Mammary epithelial cell (primary cell): ENCODE measurements at places on chromosomes 1 and 21. TPM values are rescaled to one million over a fixed set of nuclear protein-coding genes. Genes with fewer than 3 reads are reported as not detected.
A peak's percentile ranks its signal among the peaks of the same experiment; 100 is the strongest.

CNKSR1 gene
- 38.2 and 41.6 TPM in 2 replicates for total RNA-seq

BNIPL gene
- 0.17 TPM for total RNA-seq

VPS45 gene
- 30.0 and 31.2 TPM in 2 replicates for total RNA-seq

- peak; percentile 6 for DNase-seq
These were observed 357.4 kb downstream of the LMX1A start for GRCh38 chr1:164999146-164999545.

CYP4Z1 gene
- not detected for total RNA-seq

- DNase-seq = no peak
These were observed 25.7 kb upstream of the KCNK1 start for GRCh38 chr1:233587958-233588799.

GRCh38 chr1:18447509-18448220, 33.1 kb upstream of the KLHDC7A start:
- DNase-seq = no peak

SLAMF6 gene
- not detected for total RNA-seq

DNA sequence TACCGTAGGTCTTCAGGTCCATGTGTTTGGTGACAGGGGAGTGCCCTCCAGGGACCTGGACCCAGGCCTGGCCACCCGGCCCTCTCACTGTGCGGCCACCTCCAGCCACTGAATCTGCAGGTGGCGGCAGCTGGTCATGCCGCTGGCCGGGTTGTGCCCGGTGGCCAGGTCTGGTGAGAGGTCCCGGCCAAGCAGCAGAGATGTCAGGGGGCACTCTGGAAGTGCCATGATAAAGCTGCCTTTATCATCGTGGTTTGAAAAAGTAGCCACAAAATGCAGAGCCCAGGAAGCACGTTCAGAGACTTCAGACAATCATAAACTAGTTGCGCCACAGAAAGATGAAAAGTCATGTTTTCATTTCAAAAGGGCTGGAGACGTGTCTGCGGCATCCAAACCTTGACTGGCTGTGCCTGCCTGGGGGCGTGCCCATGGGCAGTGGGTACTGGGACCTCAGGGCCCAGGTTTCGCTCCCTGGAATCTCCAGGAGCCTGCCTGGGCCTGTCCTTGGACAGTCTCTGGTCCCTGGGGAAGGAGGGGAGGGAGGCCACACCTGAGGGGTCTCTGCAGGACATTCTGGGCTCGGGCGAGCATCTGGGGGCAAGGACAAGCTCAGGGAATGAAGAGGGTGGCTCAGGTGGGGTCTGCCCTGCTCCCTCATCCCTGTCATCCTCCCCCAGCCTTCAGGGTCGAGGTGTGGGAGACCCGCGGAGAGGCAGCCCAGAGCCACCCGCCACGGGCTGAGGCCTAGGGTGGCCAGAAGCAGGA, 44.9 kb downstream of the COL18A1 start:
- peak; percentile 31 for DNase-seq

- DNase-seq = peak; percentile 82
These were observed 4.5 kb downstream of the ZC3H12A start for GRCh38 chr1:37478890-37479254.

CD1D gene
- total RNA-seq = 2.4 and 3.7 TPM in 2 replicates

- DNase-seq = no peak
These were observed 189.0 kb upstream of the ZRANB2 start for GRCh38 chr1:71269818-71270217.

FMO2 gene
- total RNA-seq = 0.17 TPM

DNA sequence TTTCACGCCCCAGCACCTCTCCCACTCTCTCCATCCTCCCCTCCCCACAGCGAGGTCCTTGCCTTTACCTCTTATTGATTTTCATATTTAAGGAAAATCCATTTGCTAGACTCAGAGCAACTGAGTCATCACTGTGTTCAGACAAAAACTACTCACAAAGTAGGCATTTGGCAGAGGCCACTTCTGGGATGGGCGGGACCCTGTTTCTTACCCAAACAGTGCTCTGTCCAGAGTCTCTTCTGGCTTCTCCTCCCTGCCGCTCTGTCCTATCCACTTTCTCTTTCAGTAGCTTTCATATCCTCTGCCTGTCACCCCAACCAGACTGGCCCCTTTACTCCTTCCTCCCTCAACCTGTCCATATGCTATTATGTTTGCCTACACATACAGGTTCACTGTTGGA, 2.4 kb upstream of the NAV1 start:
- peak; percentile 78 for DNase-seq

SIM2 gene
- total RNA-seq = under 0.01 TPM

GRCh38 chr1:154425172-154425571, 20.0 kb downstream of the IL6R start:
- no peak for DNase-seq

S100A8 gene
- 176 and 363 TPM in 2 replicates for total RNA-seq

- DNase-seq = no peak
These were observed 46.9 kb downstream of the YARS1 start for GRCh38 chr1:32770221-32770731.

- DNase-seq = no peak
These were observed 7.0 kb downstream of the SLC6A9 start for GRCh38 chr1:44024031-44024902.

DNA sequence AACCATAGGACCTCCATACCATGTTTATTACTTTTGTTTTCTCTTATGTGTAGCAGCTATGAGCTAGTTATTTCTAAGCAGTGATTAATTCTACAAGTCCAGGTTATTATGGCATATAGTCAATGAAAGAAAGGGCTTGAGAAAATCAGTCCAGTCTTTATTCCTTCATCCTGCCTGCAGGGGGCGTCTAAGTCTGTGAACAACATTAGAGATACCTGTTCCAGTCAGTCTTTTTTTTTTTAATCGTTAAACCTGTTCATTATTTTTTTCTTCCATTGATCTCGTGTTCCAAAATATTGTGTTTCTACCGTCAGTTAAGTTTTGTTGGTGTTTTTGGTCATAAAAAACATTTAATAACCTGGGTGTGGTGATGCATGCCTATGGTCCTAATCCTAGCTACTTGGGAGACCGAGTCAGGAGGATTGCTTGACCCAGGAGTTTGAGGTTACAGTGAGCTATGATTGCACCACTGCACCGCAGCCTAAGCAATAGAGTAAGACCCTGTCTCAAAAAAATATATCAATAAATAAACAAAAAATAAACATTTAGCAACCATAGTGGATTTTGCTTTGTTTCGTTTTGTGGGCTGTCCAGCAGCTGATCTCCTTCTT, 29.4 kb upstream of the CD2 start:
- DNase-seq = peak; percentile 52

PRAMEF10 gene
- total RNA-seq = not detected

- no peak for DNase-seq
These were observed 172.8 kb downstream of the MATN1 start for GRCh38 chr1:30550365-30551220.

DNA sequence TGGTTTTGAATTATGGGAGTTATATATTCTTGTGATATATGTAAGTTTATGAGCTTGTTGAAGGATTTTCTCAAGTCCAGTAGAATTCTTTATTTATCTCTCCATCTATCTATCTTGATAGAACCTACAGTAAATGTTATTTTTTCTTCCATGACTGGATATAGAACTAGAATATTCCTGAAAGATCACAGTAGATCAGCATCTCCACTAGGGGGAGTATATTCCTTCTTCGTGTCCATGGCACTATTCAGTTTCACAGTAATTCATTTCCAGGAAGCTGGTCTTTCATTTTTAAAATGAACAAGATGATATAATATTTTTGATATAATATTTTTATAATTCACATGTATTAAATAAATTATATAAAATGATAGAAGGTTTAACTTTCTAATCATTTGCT, 18.8 kb downstream of the TMPRSS15 start:
- DNase-seq = peak; percentile 0

DNA sequence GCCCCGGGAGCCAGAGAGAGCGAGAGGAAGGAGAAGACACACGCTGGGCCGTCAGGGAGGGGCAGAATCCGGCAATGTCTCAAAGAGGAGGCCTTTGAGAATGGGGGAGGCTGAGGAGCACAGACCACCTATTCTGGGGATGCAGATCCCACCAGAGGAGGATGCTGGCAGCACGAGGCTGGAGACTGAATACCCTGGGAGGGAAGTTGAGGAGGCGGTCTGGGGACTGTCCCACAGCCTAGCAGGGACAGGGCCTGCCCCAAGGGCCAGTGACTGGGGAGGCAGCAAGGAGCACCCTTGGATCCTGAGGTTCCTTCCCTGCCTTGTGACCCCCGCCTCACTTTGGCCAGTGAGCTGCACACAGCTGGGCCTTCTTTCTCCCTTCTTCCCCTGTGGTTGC, 49.2 kb downstream of the SLC37A1 start:
- no peak for DNase-seq

- DNase-seq = peak; percentile 99
These were observed 53.3 kb downstream of the NENF start for GRCh38 chr1:212485913-212486618.
